ENCODE measurements at places on chromosomes 13 and 19.

- no peak for DNase-seq
These were observed 695.6 kb downstream of the PCDH9 start for GRCh38 chr13:66534561-66534960.

GRCh38 chr13:110115591-110115990, 191.4 kb downstream of the COL4A1 start:
- DNase-seq: no peak

DNA sequence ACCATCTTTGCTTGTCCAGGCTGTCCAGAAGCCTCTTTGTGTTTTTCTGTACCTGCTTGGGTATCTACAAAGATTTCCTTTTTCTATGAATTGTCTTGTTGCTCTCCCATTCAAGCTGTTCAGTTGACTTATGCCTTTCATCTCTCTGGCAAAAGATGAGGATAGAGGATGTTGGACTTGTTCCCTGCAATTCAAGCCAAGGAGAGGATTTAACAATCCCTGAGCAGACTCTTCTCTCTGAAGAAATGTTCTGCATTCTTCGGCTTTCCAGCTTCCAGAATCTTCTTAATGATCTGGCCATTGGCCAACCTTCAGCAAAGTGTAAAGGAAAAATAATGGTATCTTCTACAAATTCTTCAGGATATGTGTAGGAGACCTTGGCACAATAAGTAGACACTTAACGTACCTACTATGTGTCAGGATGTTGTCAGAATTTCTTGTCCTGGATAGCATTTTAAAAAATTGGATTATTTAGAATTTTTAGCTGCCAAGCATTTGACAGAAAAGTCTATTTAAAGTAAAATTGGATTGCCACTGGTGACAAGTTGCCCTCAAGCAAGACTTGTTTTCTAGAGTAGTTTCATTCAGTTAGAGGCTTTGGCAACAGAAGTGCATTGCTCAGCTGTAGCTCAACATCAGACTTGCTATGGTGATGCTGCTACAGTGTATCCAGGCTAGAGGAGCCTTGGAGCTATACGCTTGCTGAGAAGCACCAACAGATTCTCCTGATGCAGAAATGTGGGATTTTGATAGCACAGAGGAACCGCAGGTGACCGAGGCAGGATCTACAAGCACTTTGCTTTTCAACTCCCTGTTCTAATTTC, 455.7 kb downstream of the SUCLA2 start:
- DNase-seq: no peak

- DNase-seq: peak; percentile 36
These were observed 83.4 kb downstream of the GPR12 start for GRCh38 chr13:26677156-26677555.

DNA sequence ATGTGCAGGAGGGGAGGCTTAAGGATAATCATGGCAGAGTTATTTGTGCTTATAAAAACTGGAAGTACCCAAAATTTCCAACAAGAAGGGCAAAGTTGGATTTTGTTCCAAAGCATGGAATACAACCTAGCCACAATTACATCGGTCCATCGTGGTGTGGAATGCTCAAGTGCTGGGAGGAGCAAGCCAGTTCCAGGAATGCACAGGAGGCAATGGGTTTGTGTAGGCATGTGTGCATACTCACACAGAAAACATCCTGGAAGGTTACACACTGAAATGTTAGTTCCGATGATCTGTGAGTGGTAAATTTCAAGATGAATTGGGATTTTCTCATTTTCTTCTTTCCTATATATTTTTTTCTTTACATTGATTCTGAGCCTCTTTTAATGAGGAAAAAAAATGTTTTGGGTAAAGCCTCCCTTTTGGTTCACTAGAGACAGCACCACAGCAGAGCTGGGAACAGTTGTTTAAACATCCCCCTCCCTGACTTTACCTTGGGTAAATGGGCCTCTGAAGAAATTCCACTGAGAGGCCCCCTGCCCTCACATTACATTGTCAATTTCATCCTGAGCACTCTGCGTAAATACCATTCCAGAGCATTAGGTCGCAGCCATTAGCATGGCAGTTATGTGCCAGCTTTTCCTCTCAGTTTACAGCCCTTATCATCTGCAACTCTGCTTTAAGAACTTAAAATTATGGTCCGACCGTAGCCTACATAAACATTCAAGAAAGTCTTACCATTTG, 122.0 kb downstream of the UQCRFS1 start:
- no peak for DNase-seq

GRCh38 chr19:21751384-21751783, 16.0 kb downstream of the ZNF100 start:
- no peak for DNase-seq

- peak; percentile 51 for DNase-seq
These were observed 7.9 kb upstream of the HSH2D start for GRCh38 chr19:16135430-16136127.

DNA sequence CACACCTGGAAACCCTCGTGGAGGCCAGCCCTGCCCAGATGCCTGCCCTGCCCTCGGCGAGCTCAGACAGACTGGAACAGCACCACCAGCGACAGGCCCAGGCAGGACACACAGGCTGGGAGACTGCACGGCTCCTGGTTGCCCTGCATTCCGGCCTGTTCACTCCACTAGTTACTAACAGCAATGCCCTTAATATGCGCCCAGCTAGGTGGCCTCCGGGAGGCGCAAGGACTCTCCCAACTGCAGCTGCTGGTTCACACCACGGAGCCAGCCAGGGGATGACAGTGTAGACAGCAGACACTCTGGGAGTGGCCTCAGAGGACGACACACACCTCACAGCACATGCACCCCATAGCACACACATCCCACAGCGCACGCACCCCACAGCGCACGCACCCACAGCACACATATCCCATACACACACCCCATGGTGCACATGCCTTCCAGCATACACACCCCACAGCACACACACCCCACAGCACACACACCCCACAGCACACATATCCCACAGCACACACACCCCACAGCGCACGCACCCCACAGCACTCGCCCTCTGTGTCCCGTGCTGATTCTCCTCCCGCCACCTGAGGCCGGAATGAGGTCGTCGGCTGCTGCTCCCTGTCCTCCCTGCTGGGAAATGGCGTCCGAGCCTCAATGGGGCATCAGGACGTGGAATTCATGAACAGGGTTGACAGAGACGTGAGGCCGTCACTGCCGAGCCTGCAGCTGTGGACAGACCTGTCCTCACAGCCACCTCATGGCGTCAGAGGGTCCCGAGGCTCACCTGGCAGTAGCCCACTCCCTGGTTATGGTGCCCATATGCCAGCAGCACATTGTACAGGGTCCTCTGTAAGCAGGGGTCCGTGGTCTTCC, 13.6 kb downstream of the GRTP1 start:
- peak; percentile 47 for DNase-seq

GRCh38 chr13:83798731-83799130, 83.5 kb downstream of the SLITRK1 start:
- no peak for DNase-seq

GRCh38 chr13:112972867-112973576, 4.0 kb downstream of the MCF2L start:
- DNase-seq: no peak

DNA sequence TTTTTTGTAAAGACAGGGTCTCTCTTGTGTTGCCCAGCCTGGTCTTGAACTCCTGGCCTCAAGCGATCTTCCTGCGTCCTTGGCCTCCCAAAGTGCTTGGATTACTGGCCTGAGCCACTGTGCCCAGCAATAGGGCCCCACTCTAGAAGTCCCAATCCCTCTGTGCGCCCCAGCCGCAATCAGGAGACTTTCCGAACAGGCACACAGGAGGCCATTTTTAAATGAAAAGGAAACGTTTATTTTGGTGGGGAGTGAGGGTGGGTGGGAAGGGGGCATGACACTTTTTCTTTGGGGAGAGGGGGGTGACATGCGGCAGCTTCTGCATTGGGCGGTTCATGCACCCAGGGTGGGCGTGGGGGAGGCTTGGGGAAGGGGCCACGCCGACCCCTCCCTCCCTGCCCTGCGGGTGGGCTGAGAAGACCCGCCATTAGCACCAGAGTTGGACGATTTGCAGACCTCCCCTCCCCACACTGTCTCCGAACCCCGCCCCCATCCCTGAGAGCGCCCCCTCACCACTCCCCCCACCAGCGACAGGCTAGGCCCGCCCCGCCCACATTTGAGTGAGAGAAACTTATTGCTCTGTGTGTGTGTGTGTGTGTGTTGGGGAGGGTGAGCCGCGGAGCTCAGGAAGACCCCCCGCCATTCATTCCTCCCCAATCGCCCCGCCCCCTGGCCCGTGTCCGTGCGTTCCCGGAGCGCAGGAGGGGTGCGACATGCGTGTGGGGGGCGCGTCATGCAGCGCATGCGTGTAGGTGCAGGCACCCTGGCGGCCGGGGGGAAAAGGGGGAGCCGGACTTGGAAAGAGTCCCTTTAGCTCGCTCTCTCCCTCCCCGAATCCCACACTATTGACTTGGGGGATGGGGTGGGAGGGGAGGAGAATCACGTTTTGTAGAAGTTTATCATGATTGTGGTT, 17.2 kb downstream of the KCNC3 start:
- DNase-seq: peak; percentile 25

DNA sequence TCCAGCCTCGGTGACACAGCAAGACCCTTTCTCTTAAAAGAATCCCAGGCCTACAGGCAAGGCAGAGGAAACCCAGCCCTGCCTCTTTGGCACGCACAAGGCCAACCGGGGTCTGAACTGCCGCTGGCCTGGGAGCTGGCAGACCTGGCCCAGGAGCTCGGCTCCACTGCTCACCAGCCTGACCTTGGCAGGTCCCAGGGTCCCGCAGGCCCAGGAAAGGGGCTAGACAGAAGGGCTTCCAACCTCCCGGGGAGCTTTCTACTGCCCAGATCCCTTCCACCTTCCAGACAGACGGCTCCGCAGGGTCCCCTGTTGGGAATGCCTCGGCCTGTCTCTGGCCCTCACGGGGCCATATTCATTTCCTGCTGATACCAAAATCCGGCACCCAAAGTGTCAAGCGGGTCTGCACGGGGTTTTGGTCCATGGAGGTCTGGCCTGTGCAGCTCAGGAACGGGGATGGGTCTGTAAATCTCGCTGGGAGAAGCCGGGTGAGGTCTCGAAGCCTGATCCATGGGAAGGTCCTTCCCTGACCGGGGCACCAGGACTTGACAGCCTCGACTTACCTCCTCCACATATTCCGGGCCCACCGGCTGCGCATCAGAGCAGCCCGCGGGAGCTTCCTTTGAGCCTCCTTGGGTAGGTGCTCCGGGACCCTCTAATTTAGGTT, 36.6 kb upstream of the MATK start:
- DNase-seq: no peak
